ENCODE measurements at places on chromosomes 13 and 19. TPM values are rescaled to one million over a fixed set of nuclear protein-coding genes. Genes with fewer than 3 reads are reported as not detected.

The OR10H1 gene
- total RNA-seq: not detected

GRCh38 chr19:3153286-3154230 lies 17.7 kb downstream of the GNA15 start:
- no peaks in the 10 kb centered on the region for H3K27me3 ChIP-seq
- H3K36me3 ChIP-seq: peaks cover 30% of the 10 kb centered on the region
- no peak overlapping the region for H3K27ac ChIP-seq
- H3K4me3 ChIP-seq: no peak overlapping the region
- H3K4me1 ChIP-seq: peaks cover 6% of the 10 kb centered on the region
- DNase-seq: no peak

DNA sequence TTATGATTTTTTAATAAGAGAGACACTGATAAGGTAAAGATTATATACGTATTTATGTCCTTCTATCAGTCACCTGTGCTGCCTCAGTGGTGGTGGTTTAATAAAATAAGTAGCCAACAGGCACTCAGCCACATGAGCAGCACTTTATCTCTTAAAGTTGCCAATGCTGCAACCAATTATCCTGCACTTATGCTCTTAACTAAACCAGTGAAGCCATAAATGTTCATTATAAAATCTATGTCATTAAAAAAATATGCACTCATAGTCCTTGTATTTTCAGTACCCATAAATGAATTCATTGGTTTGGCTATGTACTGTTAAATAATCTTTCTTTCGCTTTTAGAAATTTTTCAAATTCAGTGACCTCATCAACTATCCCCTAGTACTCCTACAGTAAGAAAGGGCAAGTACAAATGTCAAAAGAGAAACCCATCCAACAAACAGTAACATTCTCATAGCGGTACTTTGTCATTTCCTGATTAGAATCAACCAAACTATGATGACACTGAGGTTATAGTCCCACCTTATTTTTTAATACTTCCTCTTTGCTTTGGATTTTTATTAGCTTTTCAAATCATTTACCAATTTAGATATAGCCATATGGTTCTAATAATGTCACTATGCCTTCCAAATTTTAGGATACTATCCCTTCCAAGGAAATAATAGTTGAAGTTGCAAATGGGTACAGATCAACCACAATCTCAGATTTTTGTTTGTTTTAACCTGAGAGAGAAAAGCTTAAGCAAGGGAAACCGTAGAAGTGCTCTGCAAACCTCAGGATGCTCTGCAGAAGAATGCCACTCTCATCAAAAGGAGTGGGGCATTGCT lies 190.9 kb downstream of the KLF12 start:
- peak overlapping the region; percentile 61 for H3K27ac ChIP-seq
- peaks cover 13% of the 10 kb centered on the region for H3K36me3 ChIP-seq
- peaks cover 73% of the 10 kb centered on the region for H3K4me1 ChIP-seq
- DNase-seq: no peak
- H3K4me3 ChIP-seq: no peak overlapping the region

DNA sequence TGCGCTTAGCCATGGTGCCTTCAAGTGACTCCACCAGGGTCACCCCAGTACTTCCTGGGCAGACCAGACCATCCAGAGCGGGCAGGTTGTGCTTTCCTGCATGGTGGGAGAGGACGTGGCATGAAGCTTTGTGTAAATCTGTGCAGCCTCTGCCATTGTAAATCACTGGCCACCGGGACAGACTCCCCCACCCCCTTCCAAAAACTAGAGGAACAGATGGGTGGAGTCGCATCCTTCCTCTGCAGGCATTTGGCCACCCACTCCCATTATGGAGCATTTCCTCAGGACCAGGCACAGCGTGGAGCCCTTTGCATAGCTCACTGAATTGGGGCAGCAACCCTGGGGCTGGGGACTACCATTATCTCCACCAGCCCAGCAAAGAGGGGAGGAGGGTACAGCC lies 8.2 kb downstream of the BCKDHA start:
- no peaks in the 10 kb centered on the region for H3K36me3 ChIP-seq
- no peak for DNase-seq
- H3K27me3 ChIP-seq: no peaks in the 10 kb centered on the region
- H3K4me3 ChIP-seq: no peak overlapping the region

DNA sequence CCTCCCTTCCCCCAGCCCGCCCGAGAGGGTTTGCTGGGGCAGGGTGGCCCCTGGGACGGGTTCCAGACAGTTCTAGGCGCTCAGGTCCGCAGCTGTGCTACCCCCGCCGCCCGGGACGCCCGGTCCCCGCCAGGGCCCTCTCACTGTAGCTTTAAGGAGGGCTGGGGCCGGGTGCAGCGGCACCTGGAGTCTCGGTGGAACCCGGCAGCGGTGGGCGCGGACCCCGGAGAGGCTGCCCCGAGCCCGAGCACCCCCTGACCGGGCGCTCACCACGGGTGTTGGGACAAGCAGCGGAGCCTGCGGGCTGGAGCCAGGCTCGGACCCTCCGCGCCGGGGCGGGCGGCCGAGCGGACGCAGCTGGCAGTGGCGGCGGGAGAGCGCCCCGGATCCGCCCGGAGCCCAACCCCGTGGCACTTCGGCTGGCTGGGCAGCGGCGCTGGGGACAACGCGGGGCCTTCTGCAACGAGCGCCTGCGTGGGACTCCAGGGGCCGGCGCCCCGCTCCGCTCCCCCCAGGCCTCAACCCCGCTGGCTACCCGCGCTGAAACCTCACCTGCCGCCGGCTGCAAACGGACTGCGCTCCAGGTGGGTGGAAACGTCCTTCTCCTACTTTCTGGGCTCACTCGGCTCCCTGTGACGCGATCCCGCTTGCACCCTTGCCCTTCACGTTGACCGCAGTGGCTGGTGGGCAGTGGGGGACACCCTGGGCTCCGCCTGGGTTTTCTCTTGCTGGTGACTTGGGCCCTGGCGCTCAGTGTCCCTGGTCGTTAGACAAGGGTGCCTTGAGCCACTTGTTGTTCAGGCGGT lies 81.1 kb downstream of the ZNF429 start:
- peaks cover 4% of the 10 kb centered on the region for H3K4me1 ChIP-seq
- peaks cover 8% of the 10 kb centered on the region for H3K27me3 ChIP-seq
- H3K4me3 ChIP-seq: peak overlapping the region; percentile 63
- no peak overlapping the region for H3K27ac ChIP-seq

The KIR2DL1 gene
- total RNA-seq: not detected

DNA sequence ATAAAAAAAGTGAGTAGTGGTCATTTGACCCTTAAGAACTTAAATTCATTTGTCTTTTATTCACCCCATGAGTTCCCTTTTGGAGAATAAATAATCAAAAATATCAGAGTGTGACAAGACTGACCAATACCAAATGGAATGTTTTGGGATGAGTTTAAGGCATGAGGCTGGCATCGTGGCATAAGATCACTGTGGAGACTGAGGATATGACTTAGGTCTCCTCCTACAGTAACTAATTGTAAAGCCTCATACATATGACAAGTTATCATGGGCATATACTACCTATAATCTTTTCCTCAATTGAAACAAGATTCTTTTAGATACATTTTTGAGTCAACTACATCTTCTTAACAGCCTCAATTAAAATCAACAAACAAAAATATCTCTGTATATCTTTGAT lies 782.0 kb downstream of the SLITRK1 start:
- H3K36me3 ChIP-seq: no peaks in the 10 kb centered on the region
- no peaks in the 10 kb centered on the region for H3K27me3 ChIP-seq
- H3K27ac ChIP-seq: no peak overlapping the region
- H3K4me1 ChIP-seq: no peaks in the 10 kb centered on the region
- DNase-seq: no peak

The CPB2 gene
- total RNA-seq: not detected

DNA sequence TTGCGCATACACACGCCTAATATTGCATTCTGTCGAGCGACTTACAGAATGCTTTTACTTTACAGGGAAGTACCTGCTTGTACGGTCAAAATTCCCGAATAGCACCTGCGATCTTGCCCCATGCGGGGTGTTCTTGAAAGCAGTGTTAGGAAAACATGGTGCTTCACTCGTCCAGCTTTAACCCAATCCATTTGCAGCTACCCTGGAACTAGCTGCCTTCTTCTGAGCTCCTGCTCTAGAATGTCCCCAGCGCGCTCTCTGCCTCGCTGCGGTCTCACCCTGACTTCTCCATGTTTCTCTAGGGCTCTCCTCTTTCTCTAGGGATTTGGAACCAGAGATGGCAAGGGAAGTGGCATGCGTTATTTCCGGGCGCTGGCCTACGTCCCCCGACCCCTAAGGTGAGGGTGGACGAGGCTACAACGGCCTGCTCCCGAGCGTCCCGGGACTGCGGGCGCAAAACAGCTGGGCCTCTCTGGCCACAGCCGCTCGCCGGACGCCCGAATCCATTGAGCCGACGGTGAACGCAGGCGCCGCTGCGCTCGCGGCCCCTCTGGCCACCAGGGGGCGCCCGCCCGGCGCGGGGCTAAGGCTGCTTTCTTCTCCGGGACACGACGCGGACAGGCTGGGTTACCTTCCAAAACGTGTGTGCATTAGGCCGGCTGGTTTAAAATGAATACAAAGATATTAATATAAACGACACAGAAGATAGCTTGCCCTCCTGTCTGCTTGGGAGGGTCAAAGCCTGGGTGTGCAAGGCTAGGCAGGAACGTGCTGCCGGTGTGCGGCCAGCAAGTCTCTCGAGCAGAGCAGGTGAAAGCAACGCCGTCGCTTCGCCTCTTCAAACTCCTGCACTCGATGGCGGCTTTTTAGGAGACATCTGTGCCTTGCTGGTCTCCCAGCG lies 1.8 kb upstream of the SPRY2 start:
- no peak overlapping the region for H3K27ac ChIP-seq
- H3K4me1 ChIP-seq: peaks cover 12% of the 10 kb centered on the region
- H3K27me3 ChIP-seq: peaks cover 38% of the 10 kb centered on the region
- H3K4me3 ChIP-seq: peak overlapping the region; percentile 64

DNA sequence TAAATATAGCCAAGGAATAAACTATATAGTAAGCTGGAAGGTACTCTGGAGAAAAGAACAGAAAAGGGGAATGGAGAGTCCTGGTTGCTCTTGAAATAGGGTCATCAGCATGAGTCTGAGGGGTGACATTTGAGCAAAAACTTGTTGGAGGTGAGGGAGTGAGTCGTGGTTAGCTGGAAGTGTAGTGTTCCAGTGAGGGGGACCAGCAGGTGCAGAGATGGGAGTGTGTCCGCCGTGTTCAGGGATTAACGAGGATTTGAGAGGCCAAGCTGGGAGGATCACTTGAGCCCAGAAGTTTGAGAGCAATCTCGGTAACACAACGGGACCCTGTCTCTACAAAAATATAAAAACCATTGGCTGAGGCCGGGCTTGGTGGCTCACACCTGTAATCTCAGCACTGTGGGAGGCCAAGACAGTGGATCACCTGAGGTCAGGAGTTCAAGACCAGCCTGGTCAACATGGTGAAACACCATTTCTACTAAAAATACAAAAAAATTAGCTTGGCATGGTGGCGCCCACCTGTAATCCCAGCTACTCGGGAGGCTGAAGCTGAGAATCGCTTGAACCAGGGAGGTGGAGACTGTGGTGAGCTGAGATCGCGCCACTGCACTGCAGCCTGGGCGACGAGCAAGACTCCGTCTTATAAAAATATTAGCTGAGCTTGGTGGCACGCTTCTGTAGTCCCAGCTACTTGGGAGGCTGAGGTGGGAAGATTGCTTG lies 1.1 kb downstream of the SUPT5H start:
- H3K27me3 ChIP-seq: no peaks in the 10 kb centered on the region
- H3K36me3 ChIP-seq: peaks cover 42% of the 10 kb centered on the region
- H3K4me1 ChIP-seq: peaks cover 51% of the 10 kb centered on the region
- H3K4me3 ChIP-seq: peak overlapping the region; percentile 98
- DNase-seq: no peak
- H3K27ac ChIP-seq: peak overlapping the region; percentile 99

The CRB3 gene
- total RNA-seq: 2.4 TPM

GRCh38 chr13:63299866-63300394 lies 1884.3 kb upstream of the PCDH20 start:
- H3K4me3 ChIP-seq: no peak overlapping the region
- H3K4me1 ChIP-seq: no peaks in the 10 kb centered on the region
- no peak overlapping the region for H3K27ac ChIP-seq
- no peaks in the 10 kb centered on the region for H3K27me3 ChIP-seq
- no peak for DNase-seq
